NCI-H187 (cell line): ENCODE measurements at places on chromosomes 7 and 10.

DNA sequence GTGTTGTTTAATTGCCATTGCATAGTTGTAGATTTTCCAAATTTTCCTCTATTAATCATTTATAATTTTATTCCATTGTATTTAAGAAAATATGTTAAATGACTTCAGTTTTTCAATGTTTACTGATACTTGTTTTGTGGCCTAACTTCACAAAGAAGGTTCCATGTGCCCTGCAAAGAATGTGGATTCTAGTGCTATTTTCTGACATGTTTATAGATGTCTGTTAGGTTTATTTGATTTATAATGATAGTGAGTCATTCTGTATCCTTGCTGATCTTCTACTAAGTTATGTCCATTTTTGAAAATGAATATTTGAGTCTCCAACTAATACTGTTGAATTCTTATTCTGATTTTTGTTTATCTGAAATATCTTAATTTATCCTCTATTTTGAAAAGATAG, 369.0 kb downstream of the MAGI2 start:
- DNase-seq: no peak

- no peak for DNase-seq
Observed at GRCh38 chr10:73873838-73874215, 528 bp downstream of the CAMK2G start.

GRCh38 chr7:32881074-32881982, 10.2 kb downstream of the KBTBD2 start:
- no peak for DNase-seq

- DNase-seq: peak; percentile 81
Observed at GRCh38 chr7:133534816-133535215, 281.9 kb downstream of the EXOC4 start.

DNA sequence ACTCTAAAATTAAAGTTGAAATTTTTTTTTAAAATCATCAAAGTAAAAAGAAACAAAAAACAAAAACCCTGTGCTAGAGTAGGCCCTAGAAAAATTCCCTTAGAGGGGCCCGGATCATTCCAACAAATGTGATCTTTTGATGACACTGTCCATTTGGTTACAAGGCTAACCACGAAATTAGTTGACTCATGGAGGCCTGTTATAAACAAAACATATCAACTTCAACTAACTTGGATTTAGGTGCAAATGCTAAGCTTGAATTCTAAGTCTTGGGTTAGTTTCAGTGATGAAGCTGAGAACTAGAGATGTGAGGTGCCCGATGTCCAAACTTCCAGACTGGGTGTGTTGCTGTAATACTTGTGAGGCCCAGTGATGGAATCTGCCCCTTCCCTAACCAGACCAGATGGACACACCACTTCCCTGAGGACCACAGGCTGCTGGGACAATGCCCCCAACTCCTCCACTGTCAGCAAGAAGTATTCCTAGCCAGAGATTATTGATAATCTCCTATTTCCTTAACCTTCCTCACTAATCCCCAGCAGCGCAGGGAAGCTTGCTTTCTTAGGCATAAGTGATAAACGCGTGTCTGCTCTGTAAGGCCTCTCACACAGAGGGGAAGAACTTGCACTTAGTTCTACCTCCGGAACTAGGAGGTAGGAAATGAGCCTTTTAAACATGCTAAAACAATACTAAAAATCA, 108.7 kb downstream of the RAPGEF5 start:
- no peak for DNase-seq

DNA sequence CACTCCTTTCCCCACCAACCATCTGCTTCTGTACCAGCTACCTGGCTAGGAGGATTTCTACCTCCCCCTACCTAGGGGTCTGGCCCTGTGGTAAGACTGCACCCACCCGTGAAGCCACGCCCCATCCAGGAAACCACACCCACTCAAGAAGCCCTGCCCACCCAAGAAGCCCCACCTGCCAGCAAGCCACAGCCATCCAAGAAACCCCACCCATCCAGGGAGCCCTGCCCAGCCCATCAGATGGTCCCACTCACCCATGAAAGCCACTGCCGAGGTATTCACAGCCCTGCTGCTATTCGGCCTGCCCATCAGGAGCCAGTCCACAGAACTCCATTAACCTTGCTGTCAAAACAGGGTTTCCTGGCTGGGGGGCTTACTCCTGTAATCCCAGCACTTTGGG, 15.6 kb upstream of the MUC3A start:
- no peak for DNase-seq

GRCh38 chr7:101983147-101983811, 165.9 kb downstream of the CUX1 start:
- no peak for DNase-seq

- no peak for DNase-seq
Observed at GRCh38 chr7:28503396-28503795, 91.1 kb downstream of the CREB5 start.

- no peak for DNase-seq
Observed at GRCh38 chr7:36062154-36062815, 90.8 kb upstream of the EEPD1 start.

GRCh38 chr7:7035851-7036250, 146.5 kb upstream of the C1GALT1 start:
- no peak for DNase-seq

- peak; percentile 59 for DNase-seq
Observed at GRCh38 chr7:142327628-142328405, 70.0 kb upstream of the PRSS58 start.

DNA sequence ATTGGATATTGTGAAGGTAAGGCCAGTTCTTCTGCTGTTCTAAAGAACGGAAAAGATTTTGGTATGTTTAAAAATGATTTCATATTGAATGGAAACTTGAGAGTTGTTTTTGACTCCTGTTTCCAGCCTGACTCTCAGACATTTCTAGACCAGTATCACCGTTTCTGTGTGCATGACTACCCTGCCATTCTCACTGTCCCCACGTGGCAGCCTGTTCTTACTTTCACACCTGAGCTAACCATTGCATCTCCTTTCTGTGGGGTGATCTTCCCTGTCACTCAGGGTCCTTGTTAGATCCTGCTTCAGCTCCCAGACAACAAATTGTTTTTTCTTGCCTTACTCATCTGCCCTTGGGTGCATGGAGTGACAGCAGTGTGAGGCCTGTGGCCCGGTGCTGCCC, 38.9 kb downstream of the GLRX3 start:
- no peak for DNase-seq

- DNase-seq: no peak
Observed at GRCh38 chr7:151707757-151708156, 169.2 kb downstream of the PRKAG2 start.

- no peak for DNase-seq
Observed at GRCh38 chr10:80204677-80205476, 460 bp downstream of the ANXA11 start.
